ENCODE measurements at places on chromosomes 3 and 15. TPM values are rescaled to one million over a fixed set of nuclear protein-coding genes. Genes with fewer than 3 reads are reported as not detected.

- DNase-seq: no peak
- no peak overlapping the region for H3K27ac ChIP-seq
- no peaks in the 10 kb centered on the region for H3K4me1 ChIP-seq
- no peak overlapping the region for H3K4me3 ChIP-seq
Observed at GRCh38 chr3:102614021-102614569, 179.3 kb downstream of the ZPLD1 start.

GRCh38 chr15:64651601-64652191 lies 123.7 kb downstream of the RBPMS2 start:
- H3K27me3 ChIP-seq: no peaks in the 10 kb centered on the region
- DNase-seq: peak; percentile 7
- H3K4me1 ChIP-seq: peaks cover 6% of the 10 kb centered on the region

- H3K27ac ChIP-seq: no peak overlapping the region
- H3K36me3 ChIP-seq: peaks cover 1% of the 10 kb centered on the region
- H3K4me3 ChIP-seq: no peak overlapping the region
- peaks cover 6% of the 10 kb centered on the region for H3K4me1 ChIP-seq
- H3K27me3 ChIP-seq: no peaks in the 10 kb centered on the region
Observed at GRCh38 chr3:58246148-58247047, 8.8 kb downstream of the ABHD6 start.

DNA sequence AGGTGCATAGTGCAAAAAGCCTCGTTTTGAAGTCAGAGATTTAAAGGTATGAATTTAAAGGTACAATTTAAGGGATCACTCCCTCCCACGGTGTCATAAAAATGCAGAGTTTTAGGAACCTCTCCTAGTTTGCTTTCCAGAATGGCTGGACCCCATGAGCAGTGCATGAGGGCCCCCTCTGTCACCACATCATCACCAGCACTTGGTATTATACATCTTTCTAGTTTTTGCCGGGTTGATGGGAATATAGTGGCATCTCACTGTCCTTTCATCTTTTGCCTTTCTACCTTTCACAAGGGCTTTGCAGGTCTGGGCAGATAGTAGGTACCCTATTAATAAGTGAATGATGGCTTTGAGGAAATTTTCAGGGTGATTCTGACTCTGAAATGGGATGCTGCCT lies 103.6 kb upstream of the AGBL1 start:
- no peak overlapping the region for H3K27ac ChIP-seq
- H3K36me3 ChIP-seq: peaks cover 6% of the 10 kb centered on the region
- H3K27me3 ChIP-seq: no peaks in the 10 kb centered on the region
- no peak overlapping the region for H3K4me3 ChIP-seq

MUC13 gene
- total RNA-seq: not detected

GRCh38 chr3:114057011-114057347 lies 442 bp downstream of the QTRT2 start:
- peaks cover 34% of the 10 kb centered on the region for H3K4me1 ChIP-seq
- peak overlapping the region; percentile 99 for H3K4me3 ChIP-seq
- H3K36me3 ChIP-seq: peaks cover 15% of the 10 kb centered on the region
- no peak for DNase-seq

TMEM108 gene
- total RNA-seq: not detected

CA12 gene
- total RNA-seq: 20.3 TPM

DNA sequence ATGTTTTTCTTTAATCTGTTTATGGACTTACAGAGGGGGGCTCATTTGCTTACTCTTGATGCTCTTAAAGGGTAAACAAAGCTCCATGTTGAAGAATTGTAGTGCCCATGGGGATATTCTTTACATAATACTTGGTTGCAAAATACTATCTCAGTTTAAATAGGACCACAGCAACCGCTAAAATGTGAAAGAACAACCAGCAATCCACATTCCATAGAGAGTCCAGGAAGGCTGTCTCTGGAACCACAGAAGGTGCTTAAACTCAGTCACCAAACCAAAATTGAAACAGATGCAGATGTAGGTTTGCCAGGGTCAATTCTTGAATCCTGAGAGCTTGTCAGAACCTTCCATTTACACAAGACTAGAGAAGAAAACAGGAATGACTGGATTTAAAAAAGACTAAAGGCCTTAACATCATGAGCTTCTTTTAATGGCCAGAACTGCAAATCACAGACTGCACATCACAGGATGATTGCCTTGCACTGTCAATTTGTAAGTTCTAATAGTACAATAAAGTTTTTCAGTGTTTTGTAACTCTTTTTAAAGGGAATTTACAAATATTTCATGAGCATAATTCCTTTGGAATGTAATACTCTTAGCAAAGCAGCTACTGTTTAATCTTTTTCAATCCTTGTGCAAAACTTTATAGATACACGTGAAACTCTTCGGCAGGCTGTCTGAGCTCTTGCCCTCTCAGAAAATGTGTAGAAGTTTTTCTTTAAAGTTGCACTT lies 661.6 kb downstream of the SI start:
- H3K4me1 ChIP-seq: no peaks in the 10 kb centered on the region
- no peak overlapping the region for H3K27ac ChIP-seq
- DNase-seq: no peak
- H3K27me3 ChIP-seq: peaks cover 38% of the 10 kb centered on the region
- no peak overlapping the region for H3K4me3 ChIP-seq

SLC22A14 gene
- total RNA-seq: 0.64 TPM

DNA sequence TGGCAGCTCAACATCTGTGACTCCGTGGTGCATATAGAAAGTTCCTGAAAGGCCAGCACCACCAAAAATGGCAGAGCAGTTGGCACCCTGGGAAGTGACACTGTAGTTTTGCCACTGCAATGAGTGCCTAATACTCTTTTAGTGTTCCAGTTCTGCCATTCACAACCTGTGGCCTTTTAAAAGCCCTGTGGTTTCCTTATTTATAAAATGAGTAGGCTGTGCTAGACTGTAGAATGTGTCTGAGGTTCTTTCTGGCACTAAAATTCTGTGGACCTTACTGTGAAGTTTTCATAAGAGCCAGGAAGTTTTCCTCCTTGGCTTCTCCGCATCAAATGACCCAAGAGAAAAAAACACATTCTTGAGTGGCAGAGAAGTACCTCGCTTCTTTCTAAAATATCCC lies 74.1 kb downstream of the MME start:
- no peak for DNase-seq
- H3K27ac ChIP-seq: no peak overlapping the region

DNA sequence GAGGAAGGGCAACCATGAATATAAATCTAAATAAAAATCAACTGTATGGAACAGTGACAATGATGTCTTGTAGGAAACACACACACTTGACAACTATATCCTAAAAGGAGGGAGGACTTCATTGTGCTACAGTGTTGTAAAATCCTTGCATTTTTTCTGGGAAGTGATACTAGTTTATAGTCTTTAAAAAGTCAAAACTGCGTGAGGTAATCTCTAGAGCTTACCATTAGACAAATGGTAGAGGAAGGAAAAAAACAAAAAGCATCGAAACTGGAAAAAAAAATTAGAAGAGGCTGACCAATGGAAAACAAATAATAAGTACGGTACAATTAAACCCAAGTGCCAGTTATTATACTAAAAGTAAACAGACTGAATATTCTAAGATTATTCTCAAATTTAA lies 38.7 kb downstream of the CHSY1 start:
- no peaks in the 10 kb centered on the region for H3K27me3 ChIP-seq
- H3K36me3 ChIP-seq: peaks cover 9% of the 10 kb centered on the region
- H3K4me3 ChIP-seq: no peak overlapping the region
- peaks cover 27% of the 10 kb centered on the region for H3K4me1 ChIP-seq

HIGD2B gene
- total RNA-seq: not detected

GRCh38 chr15:62338497-62338896 lies 173.4 kb upstream of the C2CD4B start:
- no peaks in the 10 kb centered on the region for H3K27me3 ChIP-seq
- H3K4me3 ChIP-seq: no peak overlapping the region
- H3K4me1 ChIP-seq: no peaks in the 10 kb centered on the region
- H3K36me3 ChIP-seq: no peaks in the 10 kb centered on the region
- no peak overlapping the region for H3K27ac ChIP-seq

SCAANT1 gene
- total RNA-seq: not detected

- no peaks in the 10 kb centered on the region for H3K27me3 ChIP-seq
- DNase-seq: no peak
- H3K27ac ChIP-seq: no peak overlapping the region
- H3K4me1 ChIP-seq: peaks cover 24% of the 10 kb centered on the region
Observed at GRCh38 chr15:71353171-71353570, 237.9 kb downstream of the THSD4 start.

Measured in MCF 10A (cell line).